ENCODE measurements at places on chromosomes 3 and 15.

- DNase-seq, result no peak
These were observed 8.8 kb upstream of the LCTL start for GRCh38 chr15:66574596-66574950.

- no peak for DNase-seq
These were observed 128.9 kb downstream of the RTP4 start for GRCh38 chr3:187497052-187497451.

DNA sequence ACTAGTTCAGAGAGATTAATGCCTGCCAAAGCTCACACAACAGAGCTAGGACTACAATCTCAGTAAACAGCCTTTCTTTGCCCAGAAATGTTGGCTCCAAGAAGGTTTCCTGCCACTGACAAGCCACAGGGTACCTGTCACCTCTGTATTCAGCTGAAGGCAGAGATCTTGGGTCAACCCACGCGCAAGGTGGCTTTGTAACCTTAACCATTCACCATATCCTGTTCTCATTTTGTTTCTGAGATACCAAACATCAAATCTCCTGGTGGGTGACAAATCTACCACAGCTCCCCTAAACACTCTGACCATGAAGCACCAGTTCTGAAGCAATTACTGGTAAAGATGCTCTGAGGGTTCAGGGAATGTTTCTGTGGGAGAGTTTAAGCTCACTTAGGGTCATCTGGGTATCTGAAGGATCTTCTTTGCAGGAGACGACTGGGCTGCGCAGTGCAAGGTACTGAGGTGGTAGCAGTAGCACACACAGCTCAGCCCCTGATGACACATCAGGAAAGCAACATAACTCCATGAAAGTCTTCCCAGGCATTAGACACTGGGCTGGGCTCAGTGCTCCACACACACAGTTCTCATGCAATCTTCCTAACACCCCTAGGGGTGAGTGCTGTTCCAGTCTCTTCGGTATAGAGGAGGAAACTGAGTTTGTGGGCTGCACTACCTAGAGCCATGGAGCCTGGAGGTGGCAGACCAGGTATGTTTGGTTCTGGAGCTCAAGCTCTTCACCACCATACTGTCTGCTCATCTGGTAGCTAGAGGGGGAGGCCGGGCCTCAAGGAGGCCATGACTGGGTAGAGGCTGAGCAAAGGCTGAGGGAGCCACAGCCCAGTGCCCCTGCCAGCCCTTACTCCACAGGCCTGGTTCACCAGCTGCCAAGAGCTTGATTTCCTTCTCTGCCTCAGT lies 7.7 kb downstream of the CXCR6 start:
- DNase-seq, result no peak

GRCh38 chr3:44926921-44927320 lies 49.1 kb downstream of the ZDHHC3 start:
- no peak for DNase-seq

DNA sequence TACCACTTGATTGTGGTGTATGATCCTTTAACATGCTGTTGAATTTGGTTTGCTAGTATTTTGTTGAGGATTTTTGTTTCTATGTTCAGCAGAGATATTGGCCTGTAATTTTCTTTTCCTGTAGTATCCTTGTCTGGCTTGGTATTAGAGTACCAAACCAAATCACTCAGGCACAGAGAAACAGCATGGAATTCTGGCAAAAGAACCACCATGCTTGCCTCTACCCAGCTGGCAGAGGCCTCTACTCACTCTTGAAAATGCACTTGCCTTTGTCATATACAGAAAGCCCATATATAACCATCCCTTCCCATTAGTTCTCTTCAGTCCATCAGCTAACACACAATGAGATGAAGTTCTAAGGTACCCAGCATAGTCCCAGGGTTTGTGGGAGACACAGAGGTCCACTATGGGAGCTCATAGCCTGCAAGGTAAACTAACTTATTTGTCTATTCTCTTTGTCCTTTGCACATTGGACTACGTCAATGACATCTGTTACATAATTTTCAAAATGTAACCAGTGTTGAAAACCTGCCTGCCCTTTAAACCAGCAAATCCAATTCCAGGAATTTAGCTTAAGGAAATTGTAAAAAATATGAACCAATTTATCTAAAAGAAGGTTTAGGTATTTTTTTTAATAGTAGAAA lies 82.1 kb upstream of the POMGNT2 start:
- no peak for DNase-seq

- peak; percentile 68 for DNase-seq
These were observed 548.2 kb downstream of the FOXP1 start for GRCh38 chr3:71035314-71035713.

DNA sequence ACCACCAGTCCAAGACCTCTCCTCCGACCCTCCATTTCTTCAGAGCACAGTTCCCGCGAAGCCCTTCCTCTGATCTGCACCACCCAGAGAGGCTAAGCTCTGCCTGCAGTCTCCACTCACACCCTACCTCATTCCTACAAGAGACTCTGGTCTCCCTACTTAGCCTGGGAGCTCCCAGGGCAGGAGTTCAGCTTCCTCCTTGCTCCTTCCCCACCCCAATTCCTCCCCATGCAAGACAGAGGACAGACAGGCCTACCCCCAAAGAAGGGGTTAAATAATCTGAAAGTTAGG lies 12.6 kb upstream of the VIPR1 start:
- no peak for DNase-seq

DNA sequence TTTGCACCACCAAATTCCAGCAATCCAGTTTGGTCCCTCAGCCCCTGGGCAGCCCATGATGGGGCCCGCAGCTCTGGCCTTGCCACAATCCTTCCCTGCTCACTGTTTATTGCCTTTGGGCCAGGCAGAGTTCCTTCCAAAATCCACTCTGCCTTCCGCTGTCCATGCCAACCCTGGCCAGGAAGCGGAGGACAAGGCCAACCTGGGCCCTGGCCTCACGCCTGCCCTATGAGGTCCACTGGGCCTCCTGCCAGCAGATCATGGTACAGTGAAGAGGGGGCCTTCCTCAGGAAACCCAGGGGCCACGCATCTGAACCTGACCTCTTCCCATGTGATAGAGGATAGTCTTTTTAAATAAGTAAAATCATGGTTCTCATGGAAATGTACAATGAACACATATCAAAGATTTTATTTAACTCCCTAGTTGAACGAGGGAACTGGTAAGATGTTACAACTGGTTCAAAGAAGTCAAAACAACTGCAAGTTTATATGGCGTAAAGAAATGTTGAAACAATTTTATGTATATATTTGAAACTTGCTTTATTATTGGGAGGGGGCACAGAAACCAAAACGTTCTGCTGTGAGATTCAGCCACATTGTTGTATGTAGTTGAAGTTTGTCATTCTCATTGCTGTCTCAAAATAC lies 95.8 kb upstream of the TNFAIP8L3 start:
- DNase-seq, result no peak

GRCh38 chr15:50146632-50147031 lies 27.6 kb upstream of the ATP8B4 start:
- DNase-seq, result no peak

DNA sequence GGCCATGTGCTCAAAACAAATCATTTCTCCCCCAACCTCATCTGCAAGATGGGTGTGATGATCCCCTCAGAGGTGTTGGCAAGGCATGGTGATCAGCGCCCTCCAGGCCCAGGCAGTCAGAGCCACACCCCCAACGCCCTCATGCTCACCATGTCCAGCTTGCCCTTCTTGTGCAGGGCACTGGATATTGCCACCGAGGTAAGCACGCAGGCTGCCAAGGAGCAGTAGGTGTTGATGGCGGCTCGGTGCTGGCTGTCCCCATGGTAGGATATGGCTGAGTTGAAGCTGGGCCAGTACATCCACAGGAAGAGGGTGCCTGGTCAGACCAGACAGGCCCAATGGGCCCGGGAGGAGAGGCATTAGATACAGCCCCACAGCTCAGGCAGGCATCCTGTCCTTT lies 17.2 kb downstream of the RHCG start:
- DNase-seq, result no peak

- DNase-seq, result no peak
These were observed 12.6 kb downstream of the SLC24A1 start for GRCh38 chr15:65634356-65634755.

GRCh38 chr15:81274931-81275707 lies 48.8 kb downstream of the STARD5 start:
- DNase-seq, result peak; percentile 70

DNA sequence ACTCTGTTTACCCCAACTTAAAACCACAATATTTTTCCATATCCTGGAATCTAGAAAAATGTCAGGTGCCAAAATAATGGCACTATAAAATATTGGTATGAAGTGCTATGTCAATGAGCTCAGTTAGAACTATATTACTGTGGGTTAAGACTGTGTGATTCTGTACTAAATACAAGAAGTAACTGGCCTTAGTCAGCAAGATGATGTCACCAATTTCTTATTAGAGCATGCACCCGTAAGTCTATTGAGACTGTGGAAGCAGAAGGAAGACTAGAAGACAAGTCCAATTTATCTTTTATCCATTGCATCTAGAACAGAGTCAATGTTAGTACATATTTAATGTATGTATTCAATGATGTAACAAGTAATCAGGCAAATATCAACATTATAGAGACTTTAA lies 25.0 kb downstream of the LRRC58 start:
- no peak for DNase-seq

DNA sequence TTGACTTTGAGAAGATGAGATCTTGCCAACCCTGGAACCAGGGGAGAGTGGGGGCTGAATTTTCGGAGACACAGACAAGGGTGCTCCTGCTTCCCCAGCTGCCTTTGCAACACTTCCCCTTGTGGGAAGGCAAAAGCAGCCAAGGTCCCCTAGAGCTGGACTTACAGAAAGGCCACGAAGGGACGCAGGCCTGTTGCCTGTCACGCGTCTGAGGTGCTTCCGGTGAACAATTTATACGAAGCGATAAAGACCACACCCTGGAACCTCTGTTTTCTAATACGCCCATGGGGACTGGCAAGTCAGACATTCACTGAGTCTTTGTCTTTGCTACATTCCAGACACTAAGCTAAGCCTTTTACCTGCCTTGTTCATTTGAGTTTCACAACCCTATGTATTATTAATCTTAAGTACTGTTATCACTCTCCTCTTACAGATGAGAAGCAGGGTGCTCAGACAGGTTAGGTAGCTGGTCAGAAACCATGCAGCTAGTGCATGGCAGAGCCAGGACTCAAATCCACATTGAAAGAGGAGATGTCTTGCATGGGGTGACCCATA lies 13.2 kb downstream of the MEGF11 start:
- DNase-seq, result no peak

DNA sequence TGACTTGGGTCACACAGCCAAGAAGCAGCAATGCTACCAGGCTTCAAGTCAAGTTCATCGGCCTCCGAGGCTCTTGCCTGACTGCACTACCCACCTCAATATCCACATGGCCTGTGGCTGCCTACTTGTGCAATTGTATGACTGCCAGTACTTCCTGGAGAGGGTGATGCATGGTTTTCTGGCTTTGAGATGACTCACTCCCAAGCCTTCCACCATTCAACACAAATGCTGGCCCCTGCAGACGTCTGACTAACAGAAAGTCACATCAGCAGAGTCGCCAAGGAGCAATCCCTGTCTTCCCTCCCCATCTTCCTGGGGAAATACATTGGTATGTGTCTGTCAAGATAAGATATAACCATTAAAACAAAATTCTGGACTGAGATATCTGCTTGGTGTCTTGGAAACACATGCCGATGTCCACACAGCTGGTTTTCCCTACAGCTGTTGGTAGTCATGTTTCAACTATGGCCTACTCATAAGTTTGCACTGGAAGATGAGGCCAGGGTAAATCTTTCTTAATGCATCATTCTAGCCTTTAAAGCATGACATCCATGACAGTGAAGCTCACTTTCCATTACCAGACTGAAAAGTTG lies 79.6 kb upstream of the SPATA12 start:
- peak; percentile 99 for DNase-seq

GRCh38 chr3:156620260-156620659 lies 54.1 kb upstream of the TIPARP start:
- DNase-seq, result no peak

DNA sequence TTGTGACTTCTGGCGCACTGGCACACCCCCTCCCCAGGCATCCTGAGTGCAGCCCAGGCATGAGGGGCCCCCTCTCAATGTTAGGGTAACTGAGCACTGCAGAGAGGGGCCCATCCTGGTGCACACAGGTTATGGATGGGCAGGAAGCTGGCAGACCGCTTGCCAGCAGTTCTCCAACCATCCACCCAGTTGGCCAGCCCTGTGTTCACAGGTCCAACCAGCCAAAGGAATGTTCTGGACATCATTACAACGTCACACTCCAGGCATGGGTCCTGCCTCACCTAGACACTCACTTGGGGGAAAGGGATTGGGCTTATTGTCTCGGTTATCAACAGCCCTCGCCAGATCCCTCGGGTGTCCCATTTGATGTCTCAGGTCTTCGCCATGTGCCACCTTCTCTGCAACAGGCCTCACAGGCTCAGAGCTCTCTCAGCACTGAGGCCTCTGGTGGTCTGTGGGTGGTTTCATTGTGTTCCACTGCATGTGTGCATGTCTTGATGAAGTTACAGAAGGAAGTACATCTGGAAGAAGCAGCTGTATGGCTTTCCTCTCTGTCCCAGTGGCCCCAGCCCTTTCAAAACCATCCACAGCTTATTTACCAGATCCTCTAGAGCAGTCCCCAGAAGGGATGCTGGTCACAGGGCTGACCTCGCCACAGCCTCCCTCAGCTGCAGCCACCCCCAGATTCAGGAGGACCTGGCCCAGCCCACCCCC lies 23.7 kb downstream of the ADCY5 start:
- DNase-seq, result no peak

DNA sequence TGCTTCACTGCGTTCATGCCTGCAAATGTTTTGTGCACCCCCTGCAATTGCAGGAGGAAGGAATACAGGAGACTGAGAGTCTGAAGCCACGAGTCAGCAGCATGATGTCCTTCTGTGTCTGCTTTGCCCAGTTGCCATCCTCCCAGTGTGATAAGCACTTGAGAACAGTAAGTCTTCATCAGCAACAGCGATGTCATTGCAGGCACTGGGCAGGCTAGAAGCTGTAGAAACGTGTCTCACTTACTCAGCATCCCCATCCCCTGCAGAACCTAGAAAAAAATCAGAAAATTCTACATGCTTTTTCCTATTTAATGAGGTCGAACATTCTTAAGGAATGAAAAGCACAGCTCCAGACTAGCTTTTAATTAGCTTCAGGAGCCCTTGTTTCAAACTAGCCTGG lies 156.5 kb upstream of the LPP start:
- peak; percentile 75 for DNase-seq

- DNase-seq, result no peak
These were observed 124.8 kb upstream of the GOLIM4 start for GRCh38 chr3:168220556-168220955.

GRCh38 chr15:77942611-77943211 lies 134.8 kb downstream of the TBC1D2B start:
- no peak for DNase-seq

- no peak for DNase-seq
These were observed 7.3 kb upstream of the CYP11A1 start for GRCh38 chr15:74374648-74375302.

DNA sequence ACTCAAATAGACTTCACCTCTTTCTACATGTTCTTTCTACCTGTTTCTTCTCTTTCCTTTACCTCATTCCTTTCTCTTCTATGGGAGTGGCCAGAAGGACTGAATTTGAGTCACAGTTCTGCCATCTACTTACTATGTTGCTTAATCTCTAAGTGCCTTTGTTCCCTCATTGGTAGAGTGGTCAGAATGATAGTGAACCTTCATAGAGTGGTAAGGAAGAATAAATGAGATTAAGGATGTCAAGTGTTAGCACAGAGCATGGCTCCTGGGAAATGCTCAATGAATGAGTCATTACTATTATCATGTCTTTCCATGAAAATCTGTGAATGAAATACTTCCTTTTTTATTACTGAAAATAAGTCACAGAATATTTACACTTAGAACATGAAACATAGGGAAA lies 17.5 kb downstream of the TMEM207 start:
- DNase-seq, result no peak
